NB4 (cell line): ENCODE measurements at places on chromosomes 7 and 10.
A peak's percentile ranks its signal among the peaks of the same experiment; 100 is the strongest.

- no peak for DNase-seq
These were observed 69.5 kb upstream of the PODXL start for GRCh38 chr7:131625817-131626372.

DNA sequence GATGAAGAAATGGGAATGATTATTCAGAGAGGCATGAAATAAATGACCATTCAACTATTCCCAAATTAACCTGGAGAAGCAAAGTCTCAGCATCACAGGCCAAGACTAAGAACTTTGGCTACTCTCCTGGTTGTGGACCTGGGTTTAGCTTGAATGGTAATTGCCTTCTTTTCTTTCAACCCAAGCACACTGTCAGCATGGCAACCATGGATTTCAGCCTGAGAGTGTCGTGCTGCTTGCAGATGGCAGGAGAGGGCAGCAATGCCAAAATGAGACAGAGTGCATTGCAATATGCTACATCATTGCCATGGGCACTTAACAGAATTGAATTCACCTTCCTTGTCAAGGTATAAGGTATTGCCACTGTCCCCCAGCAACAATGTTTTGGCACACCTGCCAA is 767.2 kb downstream of the REEP3 start:
- no peak for DNase-seq

DNA sequence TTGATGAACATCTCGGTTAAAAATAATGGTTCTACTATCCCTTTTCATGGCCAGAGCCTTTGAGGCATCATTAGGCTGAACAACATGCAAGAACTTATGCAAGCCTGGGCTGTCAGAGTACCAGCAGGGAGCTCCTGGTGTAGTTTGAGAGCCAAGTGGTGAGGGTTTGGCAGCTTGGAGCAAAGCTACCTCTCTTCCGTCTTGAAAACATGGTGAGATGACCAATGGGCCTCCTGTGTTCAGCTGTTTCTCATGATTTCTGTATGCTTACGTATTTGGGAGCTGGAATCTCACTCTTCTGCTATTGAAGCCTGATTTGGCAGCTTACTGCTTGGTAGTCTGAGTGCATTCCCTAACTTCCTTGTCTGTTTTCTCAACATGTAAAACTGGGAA is 150.4 kb downstream of the CXCL12 start:
- DNase-seq = no peak

- DNase-seq = no peak
These were observed 3.8 kb upstream of the DGKI start for GRCh38 chr7:137850571-137850970.

DNA sequence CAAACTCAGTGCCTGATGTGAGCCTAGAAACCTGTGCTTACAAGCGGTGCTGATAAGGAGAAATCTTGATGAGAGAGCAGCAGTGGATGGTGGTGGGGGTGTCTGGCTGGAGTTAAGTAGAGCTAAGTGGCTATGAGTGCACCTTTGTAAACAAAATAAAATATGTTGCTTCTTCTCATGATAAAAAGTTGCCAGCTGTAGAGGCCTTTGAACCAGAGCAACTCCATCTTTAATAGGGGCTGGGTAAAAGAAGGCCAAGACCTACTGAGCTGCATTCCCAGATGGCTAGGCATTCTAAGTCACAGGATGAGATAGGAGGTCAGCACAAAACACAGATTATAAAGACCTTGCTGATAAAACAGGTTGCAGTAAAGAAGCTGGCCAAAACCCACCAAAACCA is 107.6 kb upstream of the FAM3C start:
- no peak for DNase-seq

- no peak for DNase-seq
These were observed 10.1 kb upstream of the LAT2 start for GRCh38 chr7:74199551-74200355.

DNA sequence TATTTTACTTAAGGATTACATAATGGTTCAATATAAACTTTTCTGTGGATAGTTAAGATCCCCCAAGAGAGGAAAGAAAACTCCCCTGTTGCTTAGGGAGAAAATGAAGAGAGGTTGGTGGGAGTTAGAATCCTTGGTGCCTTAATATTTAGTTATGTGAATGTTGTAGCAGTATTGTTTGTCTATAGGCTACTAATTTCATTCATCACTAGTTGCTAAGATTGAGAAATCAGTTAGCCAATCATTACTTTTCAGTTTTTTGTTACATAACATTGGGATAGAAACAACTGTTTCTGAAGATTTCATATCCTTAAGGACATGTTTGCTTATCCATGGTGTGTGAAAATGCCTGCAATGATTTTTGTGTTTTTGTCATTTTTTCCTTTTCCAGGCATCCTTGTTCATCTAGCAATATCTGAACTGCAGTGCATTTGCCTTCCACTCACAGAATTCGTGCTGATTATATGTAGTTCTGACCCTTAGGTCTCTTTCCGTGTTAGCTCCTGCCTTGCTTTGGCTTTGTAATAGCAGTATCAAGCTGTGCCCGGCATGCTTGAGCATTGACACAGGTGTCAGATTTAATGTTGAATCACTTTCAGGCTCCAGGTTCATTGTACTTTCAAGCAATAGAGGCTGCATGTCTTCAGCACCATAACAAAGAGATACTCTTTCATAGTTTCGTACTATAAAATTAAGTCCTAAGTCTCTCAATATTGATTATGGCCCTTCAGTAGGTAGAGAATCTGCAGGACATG is 85.0 kb downstream of the PODXL start:
- no peak for DNase-seq

- DNase-seq = no peak
These were observed 140.7 kb downstream of the RGS10 start for GRCh38 chr10:119401671-119402395.

GRCh38 chr10:125174360-125174759 is 14.0 kb upstream of the CTBP2 start:
- DNase-seq = no peak

DNA sequence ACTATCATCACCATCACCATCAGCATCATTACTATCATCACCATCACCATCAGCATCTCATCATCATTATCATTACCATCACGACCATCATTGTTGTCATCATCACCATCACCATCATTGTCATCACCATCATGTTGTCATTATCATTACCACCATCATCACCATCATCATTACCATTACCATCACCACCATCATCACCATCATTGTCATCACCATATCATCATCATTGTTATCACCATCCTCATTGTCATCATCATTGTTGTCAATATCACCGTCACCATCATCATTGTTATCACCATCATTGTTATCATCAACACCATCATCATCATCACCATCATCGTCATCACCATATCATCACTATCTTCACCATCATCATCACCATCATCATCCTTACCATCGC is 124.3 kb downstream of the PTPRN2 start:
- no peak for DNase-seq

DNA sequence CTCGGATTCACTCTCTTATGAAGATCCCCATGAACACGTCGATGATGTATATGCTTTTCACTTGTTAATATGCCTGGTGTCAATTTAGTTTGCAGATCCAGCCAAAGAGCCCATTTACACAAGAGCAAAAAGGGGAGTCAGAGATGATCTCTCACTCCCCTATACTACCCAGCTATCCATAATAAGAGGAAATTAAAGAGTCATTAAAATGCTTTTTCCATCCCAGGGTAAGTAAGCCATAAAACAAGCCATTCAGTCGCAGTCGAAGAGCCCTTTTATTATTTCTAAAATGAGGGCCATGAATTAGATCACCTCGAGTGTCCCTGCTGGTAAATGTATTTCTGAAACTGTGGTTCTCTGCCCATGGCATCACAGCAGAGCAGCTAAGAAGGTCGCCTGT is 41.2 kb downstream of the CHCHD3 start:
- DNase-seq = no peak

GRCh38 chr7:116786791-116787443 is 75.5 kb upstream of the CAPZA2 start:
- peak; percentile 57 for DNase-seq

DNA sequence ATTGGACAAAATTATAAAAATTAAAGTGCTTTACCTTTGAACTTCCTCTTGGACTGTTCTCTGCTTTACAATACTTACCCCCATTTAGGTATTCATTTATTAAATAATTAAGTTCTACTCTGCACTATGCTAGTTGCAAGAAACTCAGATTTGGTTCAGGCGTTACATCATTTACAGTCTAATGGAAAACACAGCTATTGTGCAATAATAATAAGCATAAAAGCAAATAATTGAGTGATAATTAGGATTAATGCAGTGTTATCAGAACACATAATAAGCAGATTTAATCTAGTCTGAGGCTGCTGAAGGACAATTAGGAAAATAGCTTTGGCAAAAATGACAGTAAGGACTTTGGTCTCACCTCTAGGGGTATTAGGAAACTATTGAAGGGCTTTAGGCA is 493.2 kb upstream of the ADARB2 start:
- no peak for DNase-seq

DNA sequence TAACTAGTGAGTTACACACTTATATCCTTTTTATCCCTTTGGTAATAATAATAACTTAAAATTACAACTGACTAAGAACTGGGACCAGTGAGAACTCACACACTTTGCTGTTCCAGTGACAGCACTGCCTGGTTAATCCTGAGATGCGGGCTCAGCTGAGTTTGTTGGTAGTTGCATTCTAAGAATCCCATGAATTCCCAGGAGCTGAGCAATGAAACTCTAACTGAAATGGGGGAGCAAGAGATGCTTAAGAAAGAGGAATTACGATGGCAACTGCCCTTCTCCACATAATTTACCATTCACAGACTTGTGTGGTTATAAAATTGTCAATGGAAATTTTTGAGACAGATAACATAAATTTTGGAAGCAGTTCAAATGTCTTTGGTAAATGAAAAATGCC is 659.4 kb downstream of the MAGI2 start:
- no peak for DNase-seq

DNA sequence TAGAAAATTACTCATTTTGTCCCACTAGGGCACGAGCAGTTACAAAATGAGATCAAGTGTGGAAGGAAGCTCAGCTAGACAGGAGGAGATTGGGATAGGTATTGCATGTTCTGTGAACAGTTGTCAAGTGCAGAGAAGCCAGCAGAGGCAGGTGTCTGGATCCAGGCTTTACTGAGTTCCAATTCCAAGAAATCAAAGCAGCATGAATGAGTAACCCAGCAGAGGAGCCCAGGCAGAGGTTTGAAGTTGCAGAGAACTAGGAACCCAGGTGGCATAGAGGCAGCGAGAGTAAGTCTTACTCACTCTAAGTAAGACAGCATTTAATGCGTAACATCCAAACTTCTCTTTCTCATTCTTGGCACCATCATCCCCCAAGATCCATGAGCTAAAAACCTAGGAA is 11.8 kb downstream of the MRC1 start:
- DNase-seq = no peak

DNA sequence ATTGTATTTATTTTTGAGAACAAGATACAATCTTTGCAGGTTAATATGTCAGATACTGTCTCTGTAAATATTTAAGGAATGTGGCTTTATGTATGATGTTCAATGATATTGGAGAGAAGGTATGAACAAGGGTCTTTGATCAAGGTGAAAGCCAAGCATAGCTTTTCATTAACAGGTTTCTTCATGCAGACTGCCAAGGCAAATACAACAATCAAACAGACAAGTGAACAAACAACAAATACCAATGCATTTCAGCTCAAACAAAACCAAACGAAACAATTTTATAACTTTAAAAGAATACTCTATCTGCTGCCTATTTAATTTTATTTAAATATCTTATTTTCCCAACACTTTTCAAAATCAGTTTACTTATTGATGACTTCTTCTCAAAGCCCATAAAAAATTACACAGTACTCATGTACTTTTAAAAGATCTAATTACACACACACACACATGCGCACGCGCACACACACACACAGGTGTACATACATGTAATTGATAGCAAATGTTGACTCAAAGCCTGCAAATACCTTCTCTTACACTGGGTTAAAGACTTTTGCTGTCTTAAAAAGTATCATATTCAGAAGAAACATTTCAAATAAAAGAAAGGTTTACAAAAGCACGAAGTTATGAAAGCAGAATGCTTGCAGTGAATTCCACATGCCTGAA is 201.1 kb upstream of the CCDC6 start:
- DNase-seq = no peak

GRCh38 chr7:140506788-140507464 is 27.6 kb upstream of the MKRN1 start:
- no peak for DNase-seq

DNA sequence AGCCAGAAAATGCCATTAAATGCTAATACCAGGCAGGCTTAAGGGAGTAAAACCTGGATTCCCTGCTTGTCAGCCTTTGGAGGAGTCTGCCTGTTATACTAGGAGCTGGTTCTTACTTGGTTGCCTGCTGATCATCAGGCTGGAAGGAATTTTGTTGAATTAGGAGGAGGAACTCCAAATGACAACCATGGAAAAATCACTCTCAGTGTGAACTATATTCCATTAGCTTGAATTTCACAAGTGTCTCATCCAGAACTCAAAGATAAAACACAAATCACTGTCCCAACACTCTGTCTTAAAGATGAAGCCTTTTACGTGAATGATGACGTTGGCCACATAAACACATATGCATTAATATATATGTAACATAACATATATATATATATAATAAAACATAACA is 238.9 kb upstream of the PLXDC2 start:
- no peak for DNase-seq

DNA sequence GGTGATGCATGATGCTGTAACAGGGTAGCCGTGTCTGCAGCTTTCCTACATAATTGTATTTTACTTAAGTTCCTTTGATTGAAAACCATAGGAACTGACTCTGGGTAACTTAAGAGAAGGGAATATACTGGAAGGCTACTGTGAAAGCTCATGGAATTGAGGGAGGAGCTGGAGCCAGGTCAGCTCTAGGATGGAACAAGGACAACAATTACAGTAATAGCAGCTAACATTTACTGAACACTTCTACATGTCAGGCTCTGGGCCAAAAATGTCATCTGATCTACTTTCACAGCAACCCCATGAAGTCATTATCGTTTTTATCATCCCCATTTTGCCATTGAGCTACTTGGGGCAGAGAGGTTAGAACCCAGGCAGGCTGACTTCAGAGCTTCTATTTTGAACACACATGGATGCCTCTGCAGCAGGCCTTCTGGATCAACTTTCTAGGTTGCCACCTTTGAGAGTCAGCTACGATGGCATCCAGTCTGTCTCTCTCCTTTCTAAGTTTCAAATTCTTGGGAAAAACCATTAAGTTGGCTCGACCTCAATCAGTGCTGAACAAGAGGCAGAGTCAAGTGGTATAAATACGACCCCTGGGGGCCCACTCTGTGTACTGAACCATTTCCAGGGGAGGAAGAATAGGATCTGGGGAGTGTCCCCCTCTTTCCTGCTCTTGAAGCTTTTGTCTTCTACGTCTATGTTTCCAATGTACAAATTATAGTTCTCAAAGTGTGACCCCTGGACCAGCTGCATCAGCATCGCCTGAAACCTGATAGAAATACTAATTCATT is 272.3 kb upstream of the PLPP4 start:
- DNase-seq = no peak

DNA sequence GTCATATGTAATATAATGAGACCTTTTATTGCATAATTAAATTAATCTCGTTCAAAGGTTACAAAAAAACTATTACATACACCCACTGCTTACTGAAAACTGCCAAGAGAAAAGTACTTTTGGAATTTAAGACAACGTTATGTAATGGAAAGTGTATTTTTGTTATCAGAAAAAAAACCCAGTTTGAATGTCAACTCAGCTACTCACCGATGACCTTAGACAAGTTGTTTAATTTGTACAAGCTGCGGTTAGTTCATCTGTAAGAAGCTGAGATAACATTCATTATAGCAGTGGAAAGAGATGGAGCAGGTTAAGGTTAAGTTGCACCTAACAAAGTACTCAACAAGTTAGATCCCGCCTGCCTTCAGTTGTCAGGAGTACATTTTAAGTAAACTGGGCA is 1.1 kb downstream of the PSMA2 start:
- DNase-seq = no peak
